ENCODE measurements at places on chromosomes 4 and X.

DNA sequence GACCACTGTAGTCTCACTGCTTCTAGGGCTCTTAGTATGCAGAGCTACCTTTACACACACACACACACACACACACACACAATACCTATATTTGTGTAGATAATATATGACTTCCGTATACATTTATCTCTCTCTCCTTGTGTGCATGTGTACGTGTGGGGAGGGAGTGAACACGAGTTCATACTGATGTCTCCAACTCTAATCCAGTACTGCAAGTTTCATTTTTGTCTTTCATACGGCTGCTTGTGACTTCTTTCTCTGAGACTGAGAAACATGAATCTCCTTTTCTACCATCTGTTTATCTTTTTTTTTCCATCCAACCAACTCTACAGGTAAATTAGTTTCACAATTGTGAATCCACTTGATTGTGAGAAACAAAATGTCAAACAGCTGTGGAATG, 1229.5 kb upstream of the AGA start:
- no peak for DNase-seq

DNA sequence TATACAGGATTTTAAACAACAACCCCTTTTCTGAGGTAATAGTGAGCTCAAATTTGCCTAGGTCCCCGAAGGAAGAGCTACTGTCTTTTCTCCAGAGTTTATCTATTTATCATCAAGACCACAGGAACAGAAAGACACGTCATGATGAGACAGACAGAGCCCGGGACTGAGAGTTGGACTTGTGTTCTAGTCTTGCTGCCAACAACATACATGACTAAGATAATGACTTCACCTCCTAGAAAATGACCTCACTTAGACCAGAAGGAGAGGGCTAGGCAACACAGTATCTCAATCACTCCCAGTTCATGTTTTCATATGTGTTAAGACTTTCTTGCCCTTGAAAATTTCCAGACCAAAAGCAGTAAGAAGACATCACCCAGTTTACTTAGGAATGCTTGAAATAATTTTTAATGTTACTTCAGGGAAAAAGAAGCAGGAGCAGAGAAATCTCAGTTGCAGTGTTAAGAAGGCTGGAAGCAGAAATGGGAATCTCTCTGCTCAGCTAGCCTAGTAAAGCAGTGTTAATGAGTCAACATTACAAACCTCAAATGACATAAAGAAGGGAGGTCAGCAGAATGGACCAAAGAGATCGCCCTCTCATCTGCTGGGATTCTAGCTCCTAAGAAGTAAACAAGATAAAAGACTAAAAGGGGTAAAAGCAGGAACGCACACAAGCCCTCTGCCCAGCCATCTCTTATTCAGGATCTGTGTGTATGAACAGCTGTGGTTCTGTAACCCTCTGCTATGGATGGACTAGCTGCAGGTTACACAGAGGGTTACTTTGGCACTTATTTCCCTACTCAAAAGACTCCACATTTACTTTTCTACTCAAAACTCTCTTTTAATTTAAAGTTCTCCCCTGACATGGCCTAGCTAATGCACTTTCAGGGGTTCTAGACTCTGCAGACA, 24.8 kb downstream of the PDGFC start:
- no peak for DNase-seq

- no peak for DNase-seq
Observed at GRCh38 chr4:165368114-165368513, 10.7 kb upstream of the CPE start.

GRCh38 chrX:48569958-48570357, 4.3 kb upstream of the RBM3 start:
- no peak for DNase-seq

DNA sequence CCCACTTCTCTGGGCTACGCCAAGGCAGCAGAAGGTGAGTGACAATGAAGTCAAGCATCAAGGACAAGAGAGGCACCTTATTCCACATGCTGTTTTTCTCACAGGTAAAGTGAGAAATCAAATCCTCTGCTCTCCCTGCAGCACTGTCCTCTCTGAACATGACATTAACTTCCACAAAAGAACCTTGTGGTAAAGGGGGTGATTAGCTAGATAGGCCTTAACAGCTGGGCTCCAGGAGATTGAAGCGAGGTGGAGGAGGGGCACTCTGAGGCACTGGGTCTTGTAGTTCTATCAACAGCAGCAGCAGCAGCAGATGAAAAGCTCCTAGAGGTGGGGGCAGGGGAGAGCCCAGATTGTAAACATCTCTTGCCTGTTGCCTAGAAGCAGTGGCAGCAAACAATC, 96.8 kb upstream of the CXXC4 start:
- DNase-seq: no peak

All from activated effector memory CD4-positive, alpha-beta T cell treated with Interleukin-2 at 50 U/mL for 16 hours (primary cell).